ENCODE measurements at places on chromosomes 7 and 10.
A peak's percentile ranks its signal among the peaks of the same experiment; 100 is the strongest.

GRCh38 chr7:83586281-83586680, 62.7 kb downstream of the SEMA3E start:
- DNase-seq: no peak

DNA sequence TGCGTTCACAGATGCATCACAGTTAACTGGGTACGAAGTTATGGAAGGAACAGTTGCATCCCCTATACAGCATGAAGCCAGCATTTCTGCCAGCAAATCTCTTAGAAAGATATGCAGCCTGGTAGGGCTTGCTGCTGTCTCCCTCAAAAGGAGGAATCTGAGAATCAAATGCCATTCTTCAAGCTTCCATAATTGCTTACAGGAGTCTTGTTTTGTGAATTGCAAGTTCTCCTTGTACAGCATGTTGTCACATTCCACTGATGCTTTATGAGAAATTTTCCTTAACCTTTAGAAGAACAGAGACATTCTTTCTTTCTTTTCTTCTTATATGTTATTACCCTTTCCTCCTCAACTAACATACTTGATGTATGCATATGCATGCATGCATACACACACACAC, 134.6 kb downstream of the CHRM2 start:
- DNase-seq: peak; percentile 79

- DNase-seq: no peak
Measured at GRCh38 chr7:44147026-44147991, 6.2 kb upstream of the MYL7 start.

DNA sequence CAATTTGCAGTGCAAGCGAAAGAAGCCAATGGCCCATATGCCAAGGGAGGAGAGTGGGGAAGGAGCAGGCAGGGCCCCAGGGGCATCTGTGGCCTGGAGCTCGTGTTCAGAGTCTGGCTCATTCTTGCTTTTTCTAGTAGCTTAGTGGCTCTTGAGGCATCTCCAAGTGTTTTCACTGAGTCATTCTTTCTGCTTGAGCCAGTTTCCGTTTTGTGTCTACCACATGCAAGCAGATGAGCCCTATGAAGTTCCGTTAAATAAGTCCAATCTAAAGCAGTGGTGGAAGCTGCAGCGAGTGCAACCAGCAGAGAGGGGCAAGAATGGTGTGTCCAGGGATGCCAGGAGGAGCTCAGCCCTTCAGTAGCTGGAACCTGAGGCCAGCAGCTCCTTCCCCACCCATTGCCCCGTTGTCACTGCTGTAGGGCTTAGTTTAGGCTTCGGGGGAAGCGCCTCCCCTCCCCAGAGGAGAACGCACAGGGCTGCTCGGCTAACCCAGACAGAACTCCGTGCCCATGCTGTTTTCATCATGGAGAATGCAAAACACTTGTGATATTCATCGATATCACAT, 57.4 kb upstream of the EBF3 start:
- peak; percentile 94 for DNase-seq

GRCh38 chr7:28140979-28141378, 39.6 kb downstream of the JAZF1 start:
- DNase-seq: no peak

- no peak for DNase-seq
Measured at GRCh38 chr7:137345799-137346449, 2.4 kb upstream of the PTN start.

DNA sequence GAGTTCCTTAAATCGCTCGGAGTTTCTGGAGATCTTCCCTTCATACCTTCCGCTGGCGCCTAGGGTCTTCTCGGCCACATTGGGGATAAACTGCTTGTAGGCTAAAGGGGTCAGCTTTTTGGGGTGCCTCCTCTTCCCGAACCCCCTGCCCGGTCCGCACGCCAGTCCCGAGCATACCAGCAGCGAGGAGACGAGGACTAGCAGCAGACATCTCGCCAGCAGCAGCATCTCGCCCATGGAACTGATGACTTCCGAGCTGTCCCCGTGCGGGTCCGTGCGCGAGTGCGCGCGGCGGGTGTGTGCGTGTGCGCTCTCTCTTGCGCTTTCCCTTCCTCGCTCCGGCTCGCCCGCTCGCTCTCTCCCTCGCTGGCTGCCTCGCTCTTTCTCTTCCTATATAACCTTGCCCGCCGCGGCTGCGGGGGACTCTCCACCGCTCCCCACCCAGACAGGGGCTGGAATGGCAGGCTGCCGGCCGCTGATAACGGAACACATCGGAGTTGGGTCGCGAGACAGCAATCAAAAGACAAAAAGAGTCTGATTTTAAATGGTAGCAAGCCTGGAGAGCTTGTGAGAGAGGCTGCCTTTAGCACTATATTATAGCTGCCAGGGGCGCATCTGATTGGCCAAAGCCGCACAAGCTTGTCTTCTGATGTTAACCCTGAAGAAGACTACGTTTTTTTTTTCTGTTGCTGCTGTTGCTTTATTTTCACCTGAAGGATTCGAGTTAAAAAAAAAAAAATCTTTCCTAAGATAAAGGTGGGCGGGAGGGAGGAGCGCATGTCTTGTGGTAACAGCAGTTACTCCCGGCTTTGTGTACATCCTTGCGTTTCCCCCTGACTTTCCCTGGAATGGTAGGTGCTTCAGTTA, at the start of gene SHH:
Gene SHH, minus strand, starts transcription at position 569 of the 867 bp plus-strand sequence. Its CDS starts 341 bp downstream, at position 228.
- DNase-seq: no peak

DNA sequence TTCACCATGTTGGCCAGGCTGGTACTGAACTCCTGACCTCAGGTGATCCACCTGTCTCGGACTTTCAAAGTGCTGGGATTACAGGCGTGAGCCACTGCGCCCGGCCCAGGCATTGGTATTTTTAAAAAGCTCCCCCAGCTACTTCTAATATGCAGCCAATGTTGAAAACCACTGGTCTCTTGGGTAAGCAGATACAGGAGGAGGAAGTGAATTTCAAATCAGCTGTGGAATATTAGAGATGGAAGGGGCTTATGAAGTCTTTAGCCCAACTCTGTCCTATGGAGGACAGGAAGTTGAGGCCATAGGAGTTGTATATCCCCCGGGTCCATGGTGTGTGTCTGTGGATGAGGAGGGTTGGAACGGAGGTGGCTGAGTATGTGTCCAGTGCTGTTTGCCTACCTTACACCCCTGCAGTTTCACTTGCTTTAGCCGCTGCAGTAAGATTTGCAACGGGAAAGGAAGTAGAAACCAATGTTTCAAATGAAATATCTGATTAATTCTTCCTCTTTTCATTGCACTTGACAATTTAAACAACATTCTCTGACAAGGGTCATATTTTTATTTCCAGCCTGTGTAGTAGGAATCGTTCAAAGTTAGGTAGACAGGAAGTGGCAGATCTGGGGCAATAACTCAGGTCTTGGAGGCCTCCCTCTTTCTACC, 3.4 kb downstream of the PDE6C start:
- DNase-seq: no peak

- peak; percentile 50 for DNase-seq
Measured at GRCh38 chr7:77569514-77570232, 32.6 kb downstream of the PTPN12 start.

DNA sequence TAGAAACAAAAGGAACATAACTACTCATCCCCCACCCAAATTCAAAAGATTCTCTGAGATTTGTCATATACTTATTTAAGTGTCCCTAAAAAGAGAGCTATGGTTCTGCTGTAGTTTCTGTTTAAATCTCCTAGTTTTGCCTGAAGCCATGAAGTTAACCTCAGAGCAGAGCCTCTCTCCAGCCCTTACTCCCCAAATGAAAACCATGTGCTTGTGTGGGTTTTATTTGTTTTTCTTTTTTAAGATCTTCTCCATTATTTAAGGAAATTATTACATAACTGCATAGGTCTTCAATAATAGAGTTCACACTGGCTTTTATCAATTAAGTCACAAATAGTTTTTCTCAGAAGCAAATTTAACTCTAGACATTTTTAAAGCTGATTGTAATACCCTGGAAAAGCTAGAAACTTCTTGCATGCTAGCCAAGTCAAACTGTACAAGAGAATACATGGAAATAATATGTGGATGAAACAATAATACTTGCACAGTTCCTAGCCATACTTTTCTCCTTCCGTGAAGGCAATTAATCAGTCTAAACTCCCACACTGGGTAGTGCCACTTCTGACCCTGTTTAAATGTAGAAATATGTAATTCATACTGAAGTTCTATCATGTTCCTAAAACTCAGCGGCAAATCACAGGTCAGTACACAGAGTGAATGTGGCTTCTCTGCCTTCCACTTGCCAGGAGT, 579.7 kb downstream of the SUGCT start:
- DNase-seq: peak; percentile 83

- DNase-seq: peak; percentile 47
Measured at GRCh38 chr10:84205049-84205852, 10.9 kb downstream of the CDHR1 start.

DNA sequence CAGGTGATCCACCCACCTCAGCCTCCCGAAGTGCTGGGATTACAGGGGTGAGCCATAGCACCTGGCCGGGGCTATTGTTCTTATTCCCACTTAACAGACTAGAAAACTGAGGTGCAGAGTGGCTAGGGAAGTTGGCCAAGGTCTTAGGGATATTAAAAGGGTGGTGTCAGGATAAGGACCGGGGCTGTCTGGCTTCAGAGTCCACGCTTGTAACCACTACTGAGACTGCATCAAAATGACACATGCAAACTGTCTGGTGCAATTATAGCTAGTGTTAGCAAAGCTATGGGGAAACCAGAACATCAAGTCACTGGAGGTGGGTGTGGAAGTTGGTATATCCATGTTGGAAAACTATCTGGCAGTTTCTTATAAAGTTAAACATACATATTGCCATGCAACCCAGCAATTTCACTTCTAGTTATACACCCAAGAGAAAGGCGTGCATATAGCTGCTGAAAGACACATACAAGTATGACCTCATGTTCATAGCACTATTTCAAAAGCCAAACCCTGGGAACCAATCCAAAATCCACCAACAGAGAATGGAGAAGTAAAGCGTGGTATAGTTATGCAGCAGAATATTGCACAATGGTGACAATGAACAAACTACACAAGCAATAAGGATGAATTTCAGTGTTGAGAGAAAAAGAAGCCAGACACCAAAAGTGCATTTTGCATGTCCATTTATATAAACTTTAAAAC, 33.9 kb upstream of the EEPD1 start:
- DNase-seq: peak; percentile 98

GRCh38 chr7:159062569-159062968, 82.1 kb downstream of the VIPR2 start:
- DNase-seq: no peak

DNA sequence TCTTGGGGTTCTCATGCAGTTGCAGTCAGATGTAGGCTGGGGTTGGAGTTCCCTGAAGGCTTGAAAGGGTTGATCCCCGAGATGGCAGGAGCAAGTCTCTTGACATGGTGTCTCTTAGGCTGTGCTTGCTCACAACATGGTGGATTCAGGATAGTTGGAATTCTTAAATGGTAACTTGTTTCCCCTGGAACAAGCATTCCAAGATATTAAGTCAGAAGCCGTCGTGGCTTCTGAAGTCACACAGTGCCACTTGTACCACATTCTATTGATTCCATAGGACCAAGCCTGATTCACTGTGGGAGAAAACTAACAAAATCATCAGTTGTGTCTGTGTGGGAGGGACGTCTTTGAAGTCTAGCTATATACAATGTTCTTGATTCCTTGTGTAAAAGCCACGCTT, 3.5 kb upstream of the SLC35B4 start:
- peak; percentile 77 for DNase-seq

GRCh38 chr7:156612930-156613329, 27.6 kb upstream of the RNF32 start:
- no peak for DNase-seq

- peak; percentile 87 for DNase-seq
Measured at GRCh38 chr7:44100458-44101302, 3.5 kb upstream of the AEBP1 start.

DNA sequence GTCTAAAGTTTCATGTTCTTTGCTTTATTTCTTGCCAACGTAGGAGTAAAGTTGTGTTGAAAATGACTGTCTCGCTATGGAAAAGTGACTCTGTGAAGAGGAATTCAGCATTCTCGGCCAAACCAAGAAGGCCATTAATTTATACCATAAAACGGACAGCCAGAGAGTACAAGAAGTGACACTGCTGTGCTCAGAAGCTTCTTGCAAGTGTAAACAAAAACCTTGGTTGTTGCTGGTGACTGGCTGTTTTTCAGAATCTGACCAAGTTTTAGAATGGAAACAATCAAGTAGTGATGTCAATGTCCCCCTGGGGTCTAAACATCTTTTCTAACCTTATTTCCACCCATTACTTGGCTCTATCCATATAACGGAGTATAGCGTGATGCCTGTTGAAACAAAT, 201.9 kb downstream of the INHBA start:
- DNase-seq: peak; percentile 36

- peak; percentile 33 for DNase-seq
Measured at GRCh38 chr10:10222304-10222841, 795.3 kb upstream of the CELF2 start.

GRCh38 chr10:113168584-113168983, 218.5 kb downstream of the TCF7L2 start:
- no peak for DNase-seq

DNA sequence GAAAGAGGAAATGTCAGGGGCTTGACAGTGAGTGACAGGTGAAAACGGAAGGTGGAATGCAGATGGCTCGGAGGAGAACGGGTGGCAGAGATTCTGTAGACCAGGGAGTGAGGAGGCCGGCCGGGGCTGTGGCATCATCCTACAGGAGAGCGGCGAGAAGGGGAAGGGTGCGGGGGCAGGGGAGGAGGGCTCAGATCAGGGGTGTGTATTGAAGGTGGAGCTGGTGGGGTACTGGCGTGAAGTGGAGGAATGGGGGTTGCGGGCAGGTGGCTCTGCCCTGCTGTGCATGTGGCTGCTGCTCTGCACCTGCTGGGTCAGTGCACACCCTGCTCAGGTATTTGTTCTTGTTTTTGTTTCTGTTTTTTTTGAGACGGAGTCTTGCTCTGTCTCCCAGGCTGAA, 470.8 kb upstream of the FOXK1 start:
- DNase-seq: no peak

DNA sequence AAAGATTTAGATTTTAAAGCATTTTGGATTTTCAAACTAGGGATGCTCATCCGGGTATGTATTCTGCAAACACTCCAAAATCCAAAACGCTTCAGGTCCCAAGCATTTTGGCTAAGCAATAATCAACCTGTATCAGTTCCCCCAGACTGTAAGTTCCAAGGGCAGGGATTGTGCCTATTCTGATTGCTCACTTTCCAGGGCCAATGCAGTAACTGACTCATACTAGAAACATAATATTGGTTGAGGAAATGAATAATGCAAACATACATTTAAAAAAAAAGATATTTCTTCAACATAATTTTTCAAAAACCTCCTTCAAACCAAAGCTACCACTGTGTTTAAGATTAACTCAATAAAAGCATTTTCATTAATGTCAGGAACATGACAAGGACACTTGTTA, 69.5 kb downstream of the HIBADH start:
- DNase-seq: no peak

GRCh38 chr7:108592646-108593201, 23.1 kb downstream of the DNAJB9 start:
- peak; percentile 19 for DNase-seq

- DNase-seq: peak; percentile 8
Measured at GRCh38 chr10:74988054-74988775, 123.2 kb upstream of the SAMD8 start.
